ENCODE measurements at places on chromosomes 12 and 14.
A peak's percentile ranks its signal among the peaks of the same experiment; 100 is the strongest.

DNA sequence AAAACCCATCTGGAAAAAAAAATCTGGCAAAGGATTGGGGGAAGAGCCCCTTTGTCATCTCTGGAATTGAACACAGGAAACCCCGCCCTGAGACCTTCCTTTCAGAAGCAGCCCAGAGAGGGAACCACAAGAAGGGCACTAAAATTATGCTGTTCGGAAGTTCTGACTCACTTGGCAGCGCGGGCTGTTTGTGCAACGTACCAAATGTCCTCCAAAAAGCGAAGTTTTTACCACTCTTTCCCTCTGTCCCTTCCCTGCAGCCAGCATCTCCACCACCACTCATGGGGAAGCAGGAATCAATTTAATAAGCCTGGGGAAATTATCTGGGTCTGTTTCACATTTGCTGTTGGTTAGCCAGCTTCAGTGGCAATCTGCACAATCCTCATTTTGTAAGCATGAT lies 3.2 kb upstream of the SYNE3 start:
- DNase-seq = peak; percentile 89

GRCh38 chr12:124497658-124498057 lies 69.8 kb downstream of the NCOR2 start:
- DNase-seq = no peak

- DNase-seq = no peak
These were observed 12.1 kb downstream of the ACADS start for GRCh38 chr12:120737557-120738251.

DNA sequence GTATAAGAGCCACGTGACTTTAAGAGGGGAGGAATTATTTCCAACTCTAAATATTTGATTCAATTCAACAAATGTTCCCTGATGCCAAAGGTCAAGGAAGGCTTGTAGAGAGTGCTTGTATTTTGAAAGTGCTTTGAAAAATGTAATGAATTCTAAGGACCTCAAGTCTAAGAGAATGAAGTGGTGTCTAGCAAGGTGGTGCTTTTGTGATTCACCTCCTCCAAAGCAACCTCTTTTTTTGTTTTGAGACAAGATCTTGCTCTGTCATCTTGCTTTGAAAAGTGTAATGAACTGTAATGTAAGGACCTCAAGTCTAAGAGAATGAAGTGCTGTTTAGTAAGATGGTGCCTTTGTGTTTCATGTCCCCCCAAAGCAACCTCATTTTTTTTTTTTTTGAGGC lies 13.7 kb downstream of the AK7 start:
- no peak for DNase-seq

- DNase-seq = peak; percentile 24
These were observed 524.1 kb upstream of the FBXO33 start for GRCh38 chr14:39956372-39956771.

GRCh38 chr12:18368594-18368993 lies 107.3 kb downstream of the PIK3C2G start:
- DNase-seq = no peak

GRCh38 chr14:65606460-65606859 lies 193.9 kb downstream of the FUT8 start:
- DNase-seq = no peak

GRCh38 chr12:93361151-93361919 lies 16.4 kb upstream of the NUDT4 start:
- no peak for DNase-seq

DNA sequence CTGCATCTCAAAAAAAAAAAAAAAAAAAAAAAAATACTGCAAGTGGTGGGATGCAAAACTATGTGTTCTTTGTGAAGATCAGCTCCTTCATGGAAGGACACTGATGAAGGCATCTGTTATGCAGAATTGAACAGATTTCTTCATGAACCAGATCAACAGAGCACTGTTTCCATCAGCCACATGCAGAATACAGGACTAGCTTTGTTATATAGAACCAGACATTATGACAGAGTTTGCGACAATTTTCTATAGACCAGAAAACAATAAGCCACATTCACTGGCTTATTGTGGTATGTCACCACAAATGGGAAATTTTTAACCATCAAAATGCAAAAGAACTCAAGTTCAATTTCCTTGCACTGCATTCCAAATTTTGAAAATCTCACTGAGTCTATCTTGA lies 34.7 kb downstream of the CIT start:
- DNase-seq = no peak

DNA sequence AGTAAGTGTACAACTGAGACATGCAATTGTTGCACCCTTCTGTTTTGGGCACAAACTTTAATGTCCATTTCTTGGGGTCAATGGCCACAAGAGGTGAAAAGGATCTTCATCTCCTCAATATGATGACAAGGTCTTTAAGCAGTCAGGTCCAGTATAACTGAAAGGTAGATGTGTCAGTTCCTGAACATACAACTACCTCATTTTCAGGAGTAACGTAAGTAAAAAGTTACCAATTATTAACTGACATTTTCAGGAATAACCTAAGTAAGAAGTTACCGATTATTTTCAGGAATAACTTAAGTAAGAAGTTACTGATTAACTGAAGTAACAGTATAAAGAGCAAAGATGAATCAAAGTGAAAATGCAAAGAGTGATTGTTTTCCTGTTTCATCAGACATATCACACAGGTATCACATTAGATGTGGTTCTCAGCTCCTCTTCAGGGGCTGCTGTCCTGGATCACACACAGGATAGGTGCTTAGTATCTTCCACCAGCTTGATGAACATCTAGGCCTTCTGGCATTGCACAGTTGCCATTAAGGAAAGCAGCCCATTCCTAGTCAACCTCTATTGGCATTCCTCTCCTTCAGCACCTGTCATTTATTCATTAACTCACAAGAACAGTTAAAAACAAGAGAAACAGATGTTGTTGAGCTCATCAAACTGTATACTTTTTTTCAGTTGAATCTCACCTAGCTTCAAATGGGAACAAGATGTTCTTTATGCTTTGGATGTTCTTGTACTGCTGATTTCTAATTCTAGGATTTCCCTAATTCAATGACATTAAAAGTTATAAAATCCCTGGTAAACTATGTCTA lies 200.0 kb downstream of the FOXG1 start:
- no peak for DNase-seq

DNA sequence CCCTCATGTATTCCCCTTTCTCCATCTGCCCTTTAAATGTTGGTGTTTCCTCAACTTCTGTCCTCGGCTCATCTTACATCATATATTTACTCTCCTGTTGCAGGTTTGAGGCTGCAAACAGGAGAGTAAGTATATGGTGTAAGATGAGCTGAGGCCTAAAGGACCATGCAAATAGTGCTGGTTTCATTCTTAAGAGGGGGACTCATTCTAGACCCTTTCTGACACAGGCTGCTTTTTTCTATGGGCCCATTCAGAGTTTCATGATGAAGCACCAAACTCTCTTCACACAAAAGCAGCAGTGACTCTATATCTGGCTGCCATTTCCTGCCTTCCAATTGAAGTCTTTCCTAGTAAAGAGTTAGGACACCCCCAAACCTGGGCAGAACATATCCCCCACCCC lies 218.5 kb downstream of the PHLDA1 start:
- DNase-seq = no peak

DNA sequence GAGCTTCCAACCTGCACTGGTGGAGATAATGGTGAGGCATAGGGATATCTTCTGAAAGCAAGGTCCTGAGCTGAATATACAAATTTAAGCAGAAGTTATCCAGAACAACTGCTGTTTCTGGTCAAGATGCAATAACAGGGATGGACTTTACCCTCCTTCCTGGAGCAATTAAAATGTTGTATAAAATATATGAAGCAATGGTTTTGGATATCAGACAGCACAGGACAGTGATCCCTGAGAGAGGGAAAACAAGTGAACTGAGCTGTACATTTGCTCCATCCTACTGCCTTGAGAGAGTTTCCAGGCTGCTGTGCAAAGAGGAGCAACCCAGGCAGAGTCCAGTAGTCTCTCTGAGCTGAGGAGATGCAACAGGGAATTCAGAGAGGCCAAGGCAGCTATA lies 36.0 kb upstream of the CTDSP2 start:
- DNase-seq = no peak

- DNase-seq = peak; percentile 32
These were observed 76.1 kb upstream of the HECTD1 start for GRCh38 chr14:31283578-31284252.

GRCh38 chr14:101476916-101477553 lies 84.3 kb upstream of the DIO3 start:
- DNase-seq = peak; percentile 74

GRCh38 chr14:60329274-60329673 lies 80.3 kb downstream of the PPM1A start:
- no peak for DNase-seq

DNA sequence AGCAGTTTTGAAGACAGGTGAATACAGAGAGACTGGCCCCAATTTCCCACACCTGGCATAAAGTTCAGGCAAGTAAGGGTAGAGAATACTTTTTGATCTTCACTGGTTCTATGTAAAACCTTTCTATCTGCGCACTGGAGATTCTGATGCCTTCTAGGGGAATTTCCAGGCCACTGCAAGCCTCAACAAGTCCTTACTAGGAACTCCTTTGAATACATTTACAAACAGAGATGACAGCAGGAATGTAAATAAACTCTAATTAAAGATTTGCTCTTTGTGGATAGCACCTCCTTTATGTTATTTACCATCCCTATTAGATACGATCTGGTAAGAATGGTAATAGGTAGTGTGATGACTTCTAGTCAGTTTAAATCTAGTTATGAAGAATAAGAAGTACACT lies 69.2 kb downstream of the NTN4 start:
- DNase-seq = no peak

DNA sequence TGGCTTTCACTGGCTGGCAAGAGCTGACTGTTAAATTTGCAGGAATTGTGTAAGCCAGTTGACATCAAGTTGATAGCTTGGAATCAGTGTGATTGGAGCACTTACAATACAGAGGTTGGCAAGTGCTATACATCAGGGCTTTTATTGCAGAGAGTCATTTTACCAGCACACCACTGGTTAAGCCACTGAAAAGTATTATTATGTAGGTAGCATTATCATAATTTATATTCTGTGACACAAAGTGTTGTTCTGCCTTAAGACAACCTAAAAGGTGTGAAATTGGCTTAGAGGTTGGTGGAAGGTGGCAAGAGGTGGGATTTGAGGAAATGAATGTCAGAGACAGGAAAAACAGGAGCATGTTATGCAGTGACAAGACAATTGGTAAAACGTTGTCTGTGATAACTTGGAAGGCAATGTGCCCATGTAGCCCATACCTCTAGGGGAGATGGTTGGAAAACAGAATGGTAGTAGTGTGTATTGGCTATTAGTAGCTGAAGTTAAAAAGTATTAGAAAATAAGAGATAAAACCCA lies 172.9 kb upstream of the PRICKLE1 start:
- no peak for DNase-seq

- peak; percentile 100 for DNase-seq
These were observed at the start of gene LTA4H for GRCh38 chr12:96035283-96036236. TSS of gene LTA4H (minus strand) at chr12:96035587. CDS start at chr12:96035519, 68 bp downstream.

DNA sequence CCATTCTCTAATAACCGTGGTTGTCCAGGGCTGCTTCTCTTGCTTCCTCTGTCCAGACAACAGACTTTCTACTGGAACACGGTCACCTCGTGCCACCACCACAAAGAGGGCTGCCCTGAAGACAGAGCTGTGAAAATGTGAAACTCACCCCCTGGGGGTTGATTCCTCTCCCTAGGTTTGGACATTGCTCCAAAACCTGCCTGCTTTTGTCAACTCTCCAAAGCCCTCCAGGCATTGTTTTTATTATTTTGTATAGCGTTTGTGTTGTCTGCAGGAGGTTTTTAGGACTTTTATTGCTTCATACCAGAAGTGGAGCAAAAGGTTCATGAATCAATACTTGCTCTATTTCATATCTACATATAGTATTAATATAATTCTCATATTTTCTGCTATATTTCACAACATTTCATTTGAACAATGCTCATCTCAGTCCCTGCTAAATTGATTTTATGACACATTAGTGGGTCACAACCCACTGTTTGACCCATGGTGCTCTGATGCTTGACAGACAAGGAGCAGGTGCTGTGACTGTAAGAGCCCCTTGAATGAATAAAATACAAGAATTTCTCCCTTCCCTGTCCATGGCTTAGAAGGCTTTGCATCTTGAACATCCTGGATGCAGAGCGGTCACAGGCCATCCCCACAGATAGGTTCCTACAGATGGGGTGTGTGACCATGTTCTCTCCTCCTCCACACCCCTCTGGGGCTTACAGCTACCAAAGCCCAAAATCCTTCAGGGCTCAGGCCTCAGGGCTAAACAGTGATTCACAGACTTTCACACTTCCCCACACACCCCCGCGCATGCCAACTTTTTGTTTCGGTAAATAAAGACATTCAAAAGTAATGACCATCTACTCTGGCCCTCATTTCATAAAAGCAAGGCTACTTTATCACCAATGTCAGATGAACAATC lies 20.6 kb upstream of the EML1 start:
- no peak for DNase-seq

DNA sequence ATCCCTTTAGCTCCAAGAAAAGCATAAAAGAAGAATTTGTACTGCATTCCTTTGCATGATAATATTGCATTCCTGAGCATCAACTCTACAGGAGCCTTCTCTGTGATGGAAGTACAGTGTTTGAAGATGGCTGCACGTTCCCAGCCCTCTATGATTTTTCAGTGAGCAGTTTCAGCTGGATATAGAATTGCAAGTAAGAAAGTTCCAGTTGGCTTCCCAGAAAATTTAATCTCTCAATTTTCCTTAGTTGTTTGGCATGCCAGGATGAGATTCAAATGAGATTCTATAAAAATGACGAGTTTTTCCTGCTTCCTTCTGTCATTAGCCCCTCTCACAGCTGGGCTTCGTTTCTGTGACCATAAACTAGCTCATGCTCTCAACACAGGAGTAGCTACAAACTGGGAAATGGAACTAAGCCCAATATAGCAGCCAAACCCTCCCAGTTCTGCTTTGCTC lies 109.9 kb downstream of the TTC8 start:
- no peak for DNase-seq

GRCh38 chr12:57553343-57554202 lies 3.7 kb downstream of the KIF5A start:
- DNase-seq = no peak

- no peak for DNase-seq
These were observed 34.0 kb downstream of the USP44 start for GRCh38 chr12:95517246-95517645.

DNA sequence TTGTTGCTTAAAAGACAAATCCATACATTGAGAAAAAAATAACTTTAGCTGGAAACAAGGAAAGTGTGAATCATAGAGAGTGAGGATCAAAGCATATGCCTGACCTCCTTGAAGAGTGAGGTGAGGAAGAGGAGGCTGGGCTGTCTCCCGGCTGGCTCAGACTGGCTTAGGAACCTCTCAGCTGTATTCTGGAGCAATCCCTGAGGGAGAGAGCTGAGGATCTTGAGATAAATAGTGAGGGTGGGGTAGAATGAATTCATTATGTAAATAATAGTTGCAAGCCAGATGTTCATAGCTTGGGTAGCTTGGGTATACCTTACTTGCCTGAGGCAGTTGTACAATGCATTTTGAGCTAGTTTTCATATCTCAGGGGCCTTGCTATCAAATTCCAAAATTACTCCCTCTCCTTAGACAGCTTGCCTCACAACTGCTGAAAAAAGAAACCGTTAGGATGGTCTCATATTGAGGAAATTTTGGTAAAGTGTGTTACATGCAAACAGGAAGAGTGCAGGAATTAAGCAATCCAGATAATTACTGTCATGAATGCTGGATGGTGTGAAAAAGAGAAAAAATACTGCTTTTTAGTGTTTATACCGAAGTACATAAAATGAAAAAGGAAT lies 30.5 kb upstream of the SLC15A5 start:
- peak; percentile 55 for DNase-seq

- no peak for DNase-seq
These were observed 147.5 kb downstream of the KITLG start for GRCh38 chr12:88432531-88433490.
